Fibroblast of villous mesenchyme (primary cell): ENCODE measurements at places on chromosomes 3 and 15. TPM values are rescaled to one million over a fixed set of nuclear protein-coding genes. Genes with fewer than 3 reads are reported as not detected.
A peak's percentile ranks its signal among the peaks of the same experiment; 100 is the strongest.

- DNase-seq: no peak
These were observed 644.5 kb upstream of the GRM7 start for GRCh38 chr3:6216135-6217026.

DNA sequence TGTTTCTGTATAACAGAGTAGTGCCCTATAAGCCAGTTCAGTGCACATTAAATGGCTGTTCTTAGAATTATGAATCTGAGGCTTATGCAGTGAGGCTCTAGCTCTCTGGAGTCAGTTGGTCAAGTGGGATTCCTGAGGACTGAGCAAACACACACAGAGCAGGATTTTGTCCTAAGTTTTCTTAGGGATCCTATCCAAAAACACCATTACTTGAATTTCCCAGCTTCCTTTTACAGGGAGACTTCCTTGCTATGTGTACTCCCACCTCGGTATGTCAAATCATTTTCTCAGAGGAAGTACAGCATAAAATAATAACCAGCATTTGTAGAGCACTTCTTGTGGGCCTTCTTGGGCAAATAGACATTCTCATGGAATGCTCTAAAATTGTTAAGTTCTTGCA lies 63.1 kb upstream of the GOLGA6B start:
- peak; percentile 21 for DNase-seq

DNA sequence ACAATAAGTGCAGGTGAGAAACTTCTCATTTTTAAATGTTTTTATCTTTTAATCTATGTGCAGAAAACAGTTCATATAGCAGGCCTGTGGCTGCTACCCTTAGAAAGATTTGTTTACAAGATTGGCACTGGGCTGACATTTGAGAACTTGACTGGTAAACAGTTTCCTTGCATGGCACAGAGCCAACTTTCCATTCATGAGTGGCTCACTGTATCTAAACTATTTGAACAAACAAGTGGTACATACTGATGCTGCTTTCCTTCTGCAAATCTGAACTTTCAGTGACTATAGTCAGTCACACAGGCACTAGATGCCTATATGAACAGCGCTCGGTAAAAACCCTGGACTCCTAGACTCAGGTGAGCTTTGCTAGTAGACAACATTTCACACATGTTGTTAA lies 6.3 kb upstream of the GTPBP8 start:
- peak; percentile 8 for DNase-seq

GRCh38 chr3:61948699-61949305 lies 387.4 kb downstream of the PTPRG start:
- DNase-seq: no peak

- no peak for DNase-seq
These were observed 20.0 kb downstream of the MELTF start for GRCh38 chr3:197009532-197010019.

- no peak for DNase-seq
These were observed 70.3 kb downstream of the ARNT2 start for GRCh38 chr15:80474224-80475215.

- peak; percentile 34 for DNase-seq
These were observed 17.4 kb downstream of the ABTB1 start for GRCh38 chr3:127690106-127690505.

- DNase-seq: peak; percentile 37
These were observed 5.2 kb downstream of the LINS1 start for GRCh38 chr15:100596792-100597191.

- peak; percentile 42 for DNase-seq
These were observed 6.8 kb upstream of the SHQ1 start for GRCh38 chr3:72855001-72855400.

- no peak for DNase-seq
These were observed 271.9 kb downstream of the FOXP1 start for GRCh38 chr3:71311661-71312046.

DNA sequence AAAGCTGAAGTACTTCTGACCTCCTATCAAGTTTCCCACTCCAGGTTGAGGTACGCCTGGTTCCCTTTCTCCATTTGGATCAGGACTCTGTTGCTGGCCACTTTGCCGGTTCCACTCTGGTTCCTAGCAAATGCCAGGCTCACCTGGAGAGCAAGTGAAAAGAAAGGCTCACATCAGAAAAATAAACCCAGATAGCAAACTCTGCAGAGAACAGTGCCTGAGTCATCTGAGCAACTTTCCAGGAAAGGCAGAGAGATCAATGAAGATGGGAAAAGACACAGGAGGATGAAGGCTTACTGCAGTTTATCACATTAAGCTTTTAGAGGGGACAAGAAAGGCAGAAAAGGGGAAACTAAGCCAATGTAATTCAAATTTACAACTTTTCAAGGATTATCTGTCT lies 41.8 kb upstream of the WDR5B start:
- DNase-seq: no peak

- DNase-seq: no peak
These were observed 511.1 kb downstream of the OTOL1 start for GRCh38 chr3:162007722-162008121.

- DNase-seq: no peak
These were observed 2.2 kb upstream of the CPEB1 start for GRCh38 chr15:82649226-82649999.

GRCh38 chr3:105367406-105368213 lies 901 bp downstream of the ALCAM start:
- peak; percentile 79 for DNase-seq

DNA sequence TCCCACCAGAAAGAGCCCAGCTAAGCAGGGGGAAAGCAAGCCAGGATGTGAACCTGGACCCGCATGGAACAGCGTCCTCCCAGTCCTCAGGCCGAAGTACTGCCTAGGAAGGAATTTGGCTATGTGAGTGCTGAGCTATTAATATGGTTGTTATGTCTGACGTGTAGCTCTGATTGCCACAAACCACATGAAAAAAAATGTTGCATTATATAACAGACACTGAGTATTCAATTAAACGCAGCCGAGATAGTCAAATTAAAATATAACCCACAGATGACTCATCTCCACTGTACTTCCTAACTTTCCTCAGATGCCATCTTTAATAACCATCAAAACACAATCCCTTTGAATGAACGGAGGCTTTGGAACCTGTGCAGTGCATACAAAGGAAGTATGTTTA lies 111.1 kb downstream of the GABRB3 start:
- no peak for DNase-seq

- DNase-seq: peak; percentile 37
These were observed 191.5 kb downstream of the CHST2 start for GRCh38 chr3:143311096-143311495.

AHSG gene
- total RNA-seq: not detected in 2 replicates

SNX22 gene
- total RNA-seq: under 0.01 and 0.32 TPM in 2 replicates

IL5RA gene
- not detected in 2 replicates for total RNA-seq

SMCO1 gene
- total RNA-seq: under 0.01 TPM in 1 of 2 replicates, not detected in the other

STX19 gene
- total RNA-seq: not detected in 2 replicates

IP6K2 gene
- 46.4 and 55.7 TPM in 2 replicates for total RNA-seq
